A549 treated with Mapracorat at 1 μM for 4 hours (cell line): ENCODE measurements at places on chromosomes 5 and 9. TPM values are rescaled to one million over a fixed set of nuclear protein-coding genes. Genes with fewer than 3 reads are reported as not detected.

The IFNK gene
- total RNA-seq: not detected in 5 replicates

The LYSMD3 gene
- total RNA-seq: 7.3 to 11.3 TPM (median 9.8 TPM) in 5 replicates

The PDE6A gene
- 0.20 to 0.43 TPM (median 0.25 TPM) in 5 replicates for total RNA-seq

The SPAG8 gene
- total RNA-seq: 0.34 to 0.74 TPM (median 0.56 TPM) in 5 replicates

The SEMA5A gene
- total RNA-seq: not detected in 5 replicates

The ADAMTS16 gene
- 1.3 to 1.6 TPM (median 1.5 TPM) in 5 replicates for total RNA-seq

The PNPLA7 gene
- total RNA-seq: 0.59 to 0.87 TPM (median 0.86 TPM) in 5 replicates

The NXNL2 gene
- 0.66 to 1.0 TPM (median 0.87 TPM) in 5 replicates for total RNA-seq

The MED7 gene
- 13.5 to 21.0 TPM (median 15.1 TPM) in 5 replicates for total RNA-seq

The NR5A1 gene
- 0.06 to 0.23 TPM (median 0.15 TPM) in 3 of 5 replicates, not detected in the others for total RNA-seq

The SLC25A2 gene
- total RNA-seq: not detected in 5 replicates

The CCL27 gene
- 0.28 TPM in 1 of 5 replicates, not detected in the others for total RNA-seq

The CNTFR gene
- total RNA-seq: 0.13 to 0.15 TPM (median 0.14 TPM) in 3 of 5 replicates, not detected in the others

The CMYA5 gene
- total RNA-seq: 0.12 to 0.38 TPM (median 0.14 TPM) in 5 replicates

The IFNA10 gene
- total RNA-seq: not detected in 5 replicates

The SEPTIN8 gene
- 16.2 to 21.1 TPM (median 20.2 TPM) in 5 replicates for total RNA-seq

The MTAP gene
- 4.9 to 17.0 TPM (median 7.1 TPM) in 5 replicates for total RNA-seq

The UGCG gene
- 22.7 to 25.5 TPM (median 23.9 TPM) in 5 replicates for total RNA-seq

The CD180 gene
- not detected in 5 replicates for total RNA-seq

The CDHR2 gene
- 0.09 to 0.19 TPM (median 0.14 TPM) in 4 of 5 replicates, not detected in the other for total RNA-seq

The OCLN gene
- total RNA-seq: 7.9 to 13.0 TPM (median 10.1 TPM) in 5 replicates

The AK3 gene
- 46.4 to 54.6 TPM (median 52.7 TPM) in 5 replicates for total RNA-seq

The PAPPA gene
- total RNA-seq: 22.7 to 35.0 TPM (median 30.6 TPM) in 5 replicates

The PAX5 gene
- 0.02 TPM in 1 of 5 replicates, not detected in the others for total RNA-seq

The GRXCR2 gene
- not detected in 5 replicates for total RNA-seq

The IFNA13 gene
- total RNA-seq: not detected in 5 replicates

The CD72 gene
- 0.14 to 0.36 TPM (median 0.23 TPM) in 3 of 5 replicates, not detected in the others for total RNA-seq

The PCDHGB1 gene
- 1.3 to 2.0 TPM (median 1.9 TPM) in 5 replicates for total RNA-seq

The IL31RA gene
- 1.0 to 1.5 TPM (median 1.3 TPM) in 5 replicates for total RNA-seq

The GFI1B gene
- 0.09 to 0.17 TPM (median 0.16 TPM) in 3 of 5 replicates, not detected in the others for total RNA-seq

The TIFAB gene
- total RNA-seq: not detected in 5 replicates

The AOPEP gene
- total RNA-seq: 141 to 183 TPM (median 177 TPM) in 5 replicates

The PRR16 gene
- not detected in 5 replicates for total RNA-seq

The CATSPER3 gene
- total RNA-seq: 0.22 to 0.41 TPM (median 0.37 TPM) in 5 replicates

The MIGA2 gene
- 10.5 to 15.3 TPM (median 14.3 TPM) in 5 replicates for total RNA-seq

The SHOC1 gene
- total RNA-seq: 0.02 TPM in 1 of 5 replicates, not detected in the others

The ASB6 gene
- 20.0 to 26.4 TPM (median 25.9 TPM) in 5 replicates for total RNA-seq
